ENCODE measurements at places on chromosomes 2 and 18.
A peak's percentile ranks its signal among the peaks of the same experiment; 100 is the strongest.

- DNase-seq = no peak
Observed at GRCh38 chr2:106338043-106338442, 130.2 kb downstream of the RGPD3 start.

GRCh38 chr18:48580782-48581181 is 42.0 kb downstream of the CTIF start:
- DNase-seq = no peak

GRCh38 chr18:55522011-55522410 is 66.0 kb downstream of the TCF4 start:
- no peak for DNase-seq

DNA sequence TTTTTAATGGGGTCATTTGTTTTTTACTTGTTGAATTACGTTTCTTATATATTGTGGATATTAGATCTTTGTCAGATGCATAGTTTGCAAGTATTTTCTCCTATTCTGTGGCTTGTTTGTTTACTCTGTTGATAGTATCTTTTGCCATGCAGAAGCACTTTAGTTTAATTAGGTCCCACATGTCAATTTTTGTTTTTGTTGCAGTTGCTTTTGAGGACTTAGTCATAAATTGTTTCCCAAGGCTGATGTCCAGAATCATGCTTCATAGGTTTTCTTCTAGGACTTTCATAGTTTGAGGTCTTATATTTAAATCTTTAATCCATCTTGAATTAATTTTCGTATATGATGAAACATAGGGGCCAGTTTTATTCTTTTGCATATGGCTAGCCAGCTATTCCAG is 13.2 kb downstream of the PIKFYVE start:
- DNase-seq = no peak

DNA sequence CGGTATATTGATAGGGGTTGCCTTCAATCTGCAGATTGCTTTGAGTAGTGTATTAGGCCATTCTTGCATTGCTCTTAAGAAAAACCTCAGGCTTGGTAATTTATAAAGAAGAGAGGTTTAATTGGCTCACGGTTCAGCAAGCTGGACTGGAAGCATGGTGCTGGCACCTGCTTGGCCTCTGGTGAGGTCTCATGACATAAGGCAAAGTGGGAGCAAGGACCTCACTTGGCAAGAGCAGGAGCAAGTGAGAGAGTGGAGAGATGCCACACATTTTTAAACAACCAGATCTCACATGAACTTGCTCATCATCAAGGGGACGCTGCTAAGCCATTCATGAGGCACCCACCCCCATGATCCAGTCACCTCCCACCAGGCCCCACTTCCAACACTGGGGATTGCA is 4.9 kb downstream of the MAP3K2 start:
- no peak for DNase-seq

GRCh38 chr2:75592030-75592429 is 31.3 kb upstream of the EVA1A start:
- peak; percentile 79 for DNase-seq

DNA sequence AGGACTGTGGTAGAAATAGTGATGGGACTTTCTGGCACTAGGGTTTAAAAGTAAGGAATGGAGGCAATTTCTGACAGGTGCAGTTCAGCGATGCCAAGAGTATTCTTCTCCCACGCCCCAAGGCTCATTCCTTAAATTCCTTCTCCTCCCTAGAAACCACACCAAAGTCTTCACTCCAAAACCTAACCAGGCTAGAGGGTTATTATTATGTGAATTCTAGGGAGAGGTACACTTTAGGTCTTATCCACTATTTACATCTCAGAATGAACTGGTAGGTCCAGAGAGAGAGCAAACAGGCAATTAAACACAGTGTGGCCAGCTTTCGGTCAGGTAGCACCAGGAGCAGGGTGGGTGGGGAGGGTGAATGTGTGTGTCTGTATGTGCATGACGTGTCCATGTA is 11.4 kb downstream of the IL1F10 start:
- no peak for DNase-seq

DNA sequence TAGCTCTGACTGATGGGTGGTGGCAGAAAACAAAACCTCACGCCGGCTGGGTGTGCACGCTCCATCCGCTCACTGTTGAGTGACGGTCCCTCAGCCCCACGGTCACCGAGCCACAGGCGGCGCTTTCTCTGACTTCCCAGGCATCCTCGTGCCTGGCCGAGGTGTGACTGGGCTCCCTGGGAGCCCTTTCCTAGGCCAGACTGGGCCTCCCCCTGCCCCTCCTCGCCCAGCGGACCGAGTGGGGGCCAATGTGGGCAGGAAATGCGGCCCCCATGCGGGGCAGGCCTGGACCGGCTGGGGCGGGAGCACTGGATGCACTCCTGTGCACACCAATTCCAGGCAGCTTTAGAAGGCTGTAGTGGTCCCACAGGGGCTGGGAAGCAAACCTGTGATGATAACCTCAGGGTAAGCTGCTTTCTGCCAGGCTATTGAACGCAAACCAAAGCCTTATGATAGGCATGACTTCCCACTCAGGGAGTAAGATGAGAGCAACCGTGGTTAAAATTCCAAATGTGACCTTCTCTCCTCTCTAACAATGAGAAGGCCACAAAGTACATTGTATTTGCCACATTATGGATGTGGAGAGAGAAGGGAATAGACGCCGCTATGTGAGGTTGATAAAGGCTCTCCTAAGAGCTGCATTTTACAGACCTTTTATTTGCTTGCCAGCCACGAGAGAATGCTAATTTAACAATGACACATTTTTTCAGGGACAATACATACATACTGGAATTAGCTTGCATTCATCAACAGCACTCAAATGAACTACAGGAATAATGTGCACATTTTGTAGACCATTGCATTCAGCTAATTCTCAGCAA is 83.9 kb upstream of the PGAP1 start:
- DNase-seq = no peak
